H1 (cell line): ENCODE measurements at places on chromosomes 2 and 18. TPM values are rescaled to one million over a fixed set of nuclear protein-coding genes. Genes with fewer than 3 reads are reported as not detected.

DNA sequence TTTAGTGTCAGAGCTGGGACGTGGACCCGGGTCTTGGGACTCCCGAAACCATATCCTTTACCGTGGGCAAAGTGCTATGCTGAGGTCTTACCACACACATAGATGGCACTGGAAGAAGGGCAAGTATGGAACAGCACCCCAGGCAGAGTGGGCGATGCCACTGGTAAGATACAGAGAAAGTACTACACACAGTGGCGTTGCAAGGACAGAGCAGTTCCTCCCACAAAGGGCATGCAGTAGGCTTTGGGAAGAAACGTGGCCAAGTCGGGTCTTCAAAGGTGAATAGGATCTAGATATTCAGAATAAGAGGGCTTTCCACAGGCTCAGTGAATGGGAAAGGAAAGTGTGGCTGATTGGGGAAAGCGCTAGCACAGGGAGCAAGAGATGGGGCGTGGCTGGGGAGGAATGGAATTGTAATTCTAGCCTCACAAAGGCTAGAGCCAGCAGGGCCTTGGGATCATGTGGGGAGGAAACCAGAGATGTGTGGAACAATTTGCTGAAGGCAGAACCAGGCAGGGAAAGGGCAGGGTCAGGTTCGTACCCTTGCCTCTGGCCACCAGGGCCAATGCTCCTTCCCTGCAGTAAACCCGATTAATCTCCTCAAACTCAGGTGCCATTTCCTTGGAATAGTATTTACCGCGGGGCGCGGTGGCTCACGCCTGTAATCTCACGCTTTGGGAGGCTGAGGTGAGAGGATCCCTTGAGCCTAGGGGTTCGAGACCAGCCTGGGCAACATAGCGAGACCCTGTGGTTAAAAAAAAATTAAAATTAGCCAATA, 36.0 kb downstream of the PCBP1 start:
- DNase-seq = peak; percentile 63
- no peaks in the 10 kb centered on the region for H3K36me3 ChIP-seq
- H3K27me3 ChIP-seq = no peaks in the 10 kb centered on the region
- H3K4me3 ChIP-seq = peak overlapping the region; percentile 78

DNA sequence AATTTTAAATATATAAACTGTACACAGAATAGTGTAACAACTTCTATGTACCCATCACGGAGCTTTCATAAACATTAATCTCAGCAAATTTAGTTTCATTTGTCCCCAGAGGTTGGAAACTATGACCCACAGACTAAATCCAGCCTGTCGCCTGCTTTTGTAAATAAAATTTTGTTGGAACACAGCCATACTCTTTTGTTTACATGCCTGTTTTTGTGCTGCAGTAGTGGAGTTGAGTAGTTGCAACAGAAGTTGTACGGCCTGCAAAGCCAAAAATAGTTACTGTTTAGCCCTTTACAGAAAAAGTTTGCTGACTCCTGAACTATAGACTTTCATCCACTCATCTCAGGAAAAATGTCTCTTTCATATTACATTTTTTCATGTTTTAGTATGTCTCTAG, 39.8 kb downstream of the RBM45 start:
- H3K4me3 ChIP-seq = no peak overlapping the region
- H3K27ac ChIP-seq = no peak overlapping the region
- H3K27me3 ChIP-seq = no peaks in the 10 kb centered on the region
- H3K4me1 ChIP-seq = no peaks in the 10 kb centered on the region
- no peak for DNase-seq
- no peaks in the 10 kb centered on the region for H3K36me3 ChIP-seq

DNA sequence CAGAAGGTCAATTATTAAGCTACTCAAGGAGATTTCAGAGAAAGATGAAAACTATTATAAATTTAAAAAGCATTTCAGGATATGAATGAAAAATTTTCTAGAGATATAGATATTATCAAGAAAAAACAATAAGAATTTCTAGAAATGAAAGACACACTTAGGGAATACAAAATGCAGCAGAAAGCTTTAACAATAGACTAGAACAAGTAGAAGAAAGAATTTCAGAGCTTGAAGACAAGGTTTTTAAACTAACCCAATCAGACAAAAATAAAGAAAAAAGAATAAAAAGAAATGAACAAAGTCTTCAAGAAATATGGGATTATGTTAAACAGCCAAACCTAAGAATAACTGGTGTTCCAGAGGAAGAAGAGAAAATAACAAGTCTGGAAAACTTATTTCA, 34.4 kb downstream of the FLACC1 start:
- H3K27ac ChIP-seq = no peak overlapping the region
- H3K36me3 ChIP-seq = no peaks in the 10 kb centered on the region
- no peak for DNase-seq
- H3K4me1 ChIP-seq = no peaks in the 10 kb centered on the region

GRCh38 chr2:7759898-7760297, 842.7 kb downstream of the RNF144A start:
- H3K4me3 ChIP-seq = no peak overlapping the region
- DNase-seq = no peak

DNA sequence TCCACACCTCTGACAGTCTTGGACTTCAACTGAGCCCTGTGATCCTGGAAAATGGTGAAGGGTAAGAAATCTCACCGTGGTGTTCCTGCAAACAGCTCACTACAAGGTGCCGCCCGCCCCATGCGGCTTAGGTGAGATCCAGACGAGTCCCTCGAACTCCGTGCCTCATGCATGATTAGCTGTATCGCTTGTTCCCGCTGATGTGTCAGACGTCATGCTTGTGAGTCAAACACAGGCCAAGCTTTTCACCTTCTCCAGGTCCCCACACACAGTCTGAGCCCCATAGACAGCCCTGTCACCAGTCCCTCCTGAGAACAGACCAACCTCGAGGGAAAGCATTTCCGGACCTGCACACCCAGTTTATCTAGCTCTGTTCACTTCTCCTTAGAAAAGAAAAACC, 740.5 kb downstream of the GALR1 start:
- no peak overlapping the region for H3K4me3 ChIP-seq
- no peaks in the 10 kb centered on the region for H3K27me3 ChIP-seq
- no peaks in the 10 kb centered on the region for H3K4me1 ChIP-seq
- H3K36me3 ChIP-seq = no peaks in the 10 kb centered on the region
- H3K27ac ChIP-seq = no peak overlapping the region

DNA sequence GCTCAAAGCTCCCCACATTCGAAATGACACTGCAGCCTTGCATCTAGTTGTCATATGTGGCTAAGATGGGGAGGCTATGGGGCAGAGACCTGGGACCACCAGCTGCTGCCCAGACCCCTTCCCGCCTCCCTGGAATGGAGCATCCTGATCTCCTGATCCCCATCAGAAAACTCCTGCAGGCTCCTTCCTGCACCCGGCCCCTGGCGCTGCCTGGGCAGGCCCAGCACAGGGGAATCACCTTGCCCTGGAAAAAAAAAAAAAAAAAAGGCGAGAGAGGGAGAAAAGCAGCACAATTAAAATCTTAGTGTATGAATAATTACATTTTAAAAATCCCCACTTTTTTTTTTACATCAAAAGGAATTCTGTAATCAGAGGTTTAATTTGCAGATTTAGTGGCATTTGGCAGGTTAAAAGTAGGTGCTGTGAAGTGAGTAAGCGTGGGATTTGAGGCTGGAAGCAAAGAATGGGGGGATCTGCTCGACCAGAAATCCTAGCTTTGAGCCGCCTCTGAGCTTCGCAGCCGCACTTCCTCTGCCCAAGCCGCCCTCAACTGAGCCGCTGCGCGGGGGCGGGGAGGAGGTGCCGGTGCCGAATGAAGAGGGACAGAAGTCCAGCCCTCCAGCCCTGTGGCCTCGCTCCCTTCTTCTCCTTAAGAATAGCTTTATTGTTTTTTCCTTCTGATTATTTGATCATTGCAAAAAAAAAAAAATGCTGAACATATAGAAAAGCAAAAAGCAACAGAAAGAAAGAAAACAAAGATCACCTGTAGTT, 30.0 kb downstream of the THNSL2 start:
- no peaks in the 10 kb centered on the region for H3K36me3 ChIP-seq
- H3K27me3 ChIP-seq = peaks cover 8% of the 10 kb centered on the region
- H3K4me3 ChIP-seq = peak overlapping the region; percentile 25
- H3K4me1 ChIP-seq = peaks cover 5% of the 10 kb centered on the region

GRCh38 chr2:25009954-25010353, 31.9 kb upstream of the EFR3B start:
- no peaks in the 10 kb centered on the region for H3K4me1 ChIP-seq
- no peak overlapping the region for H3K27ac ChIP-seq
- no peaks in the 10 kb centered on the region for H3K36me3 ChIP-seq
- H3K4me3 ChIP-seq = no peak overlapping the region
- H3K27me3 ChIP-seq = no peaks in the 10 kb centered on the region

GRCh38 chr2:71850306-71850801, 297.3 kb downstream of the CYP26B1 start:
- H3K4me3 ChIP-seq = no peak overlapping the region
- no peaks in the 10 kb centered on the region for H3K4me1 ChIP-seq
- no peak overlapping the region for H3K27ac ChIP-seq
- no peaks in the 10 kb centered on the region for H3K36me3 ChIP-seq
- H3K27me3 ChIP-seq = no peaks in the 10 kb centered on the region

GRCh38 chr2:74653589-74653984, 460 bp upstream of the SEMA4F start:
- peak overlapping the region; percentile 68 for H3K4me3 ChIP-seq
- peaks cover 12% of the 10 kb centered on the region for H3K27me3 ChIP-seq
- DNase-seq = no peak
- peaks cover 4% of the 10 kb centered on the region; the same call in 1 of the 2 replicates for H3K4me1 ChIP-seq
- H3K36me3 ChIP-seq = no peaks in the 10 kb centered on the region

DNA sequence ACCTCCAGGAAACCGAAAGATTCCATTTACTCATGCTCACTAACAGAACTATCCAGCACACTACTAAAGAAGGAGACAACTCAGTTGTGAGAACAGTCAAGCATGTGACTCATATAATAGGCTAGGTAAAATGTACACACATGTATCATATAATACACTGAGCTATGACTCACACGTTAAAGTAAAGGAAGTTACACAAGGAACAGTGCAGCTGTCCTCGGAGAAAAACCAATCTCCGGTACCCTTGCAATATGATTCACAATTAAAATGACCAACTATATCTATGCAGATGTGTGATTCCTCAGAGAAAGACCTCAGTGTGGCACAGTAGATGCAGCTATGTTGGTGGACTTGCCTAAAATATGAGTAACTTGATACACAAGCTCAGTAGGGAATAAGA, 76.5 kb downstream of the STRN start:
- H3K4me1 ChIP-seq = no peaks in the 10 kb centered on the region
- no peak overlapping the region for H3K4me3 ChIP-seq
- H3K27me3 ChIP-seq = no peaks in the 10 kb centered on the region
- no peak for DNase-seq
- H3K36me3 ChIP-seq = no peaks in the 10 kb centered on the region

GRCh38 chr2:222827417-222827816, 33.4 kb upstream of the ACSL3 start:
- no peaks in the 10 kb centered on the region for H3K4me1 ChIP-seq
- no peak overlapping the region for H3K4me3 ChIP-seq
- no peaks in the 10 kb centered on the region for H3K27me3 ChIP-seq
- no peak for DNase-seq
- no peaks in the 10 kb centered on the region for H3K36me3 ChIP-seq
- no peak overlapping the region for H3K27ac ChIP-seq

- DNase-seq = no peak
- H3K36me3 ChIP-seq = no peaks in the 10 kb centered on the region
- no peaks in the 10 kb centered on the region for H3K27me3 ChIP-seq
- H3K27ac ChIP-seq = no peak overlapping the region
These were observed 280.3 kb upstream of the SKOR2 start for GRCh38 chr18:47531717-47532116.

DNA sequence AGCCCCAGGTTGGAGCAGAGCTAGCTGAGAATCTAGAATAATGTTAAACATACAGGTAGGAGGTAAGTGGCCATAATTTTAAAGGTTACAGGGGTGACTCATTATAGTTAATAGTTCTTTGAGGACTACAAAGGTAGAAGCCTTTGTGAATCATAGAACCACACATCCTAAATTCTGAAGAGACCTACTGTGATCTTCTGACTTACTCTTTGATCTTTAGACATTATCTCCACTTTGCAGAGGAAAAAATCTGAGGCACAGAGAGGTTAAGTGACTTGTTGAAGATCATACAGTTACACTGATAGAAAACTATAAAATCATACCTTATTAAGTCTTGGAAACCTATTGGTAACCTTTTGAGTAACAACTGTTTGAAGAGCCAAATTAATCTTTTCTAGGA, 1051.3 kb upstream of the NRXN1 start:
- H3K27ac ChIP-seq = no peak overlapping the region
- H3K36me3 ChIP-seq = no peaks in the 10 kb centered on the region
- no peaks in the 10 kb centered on the region for H3K27me3 ChIP-seq
- DNase-seq = no peak
- no peak overlapping the region for H3K4me3 ChIP-seq

- H3K36me3 ChIP-seq = no peaks in the 10 kb centered on the region
- no peaks in the 10 kb centered on the region for H3K27me3 ChIP-seq
- no peak overlapping the region for H3K4me3 ChIP-seq
- no peak overlapping the region for H3K27ac ChIP-seq
- no peaks in the 10 kb centered on the region for H3K4me1 ChIP-seq
These were observed 33.7 kb upstream of the WDR75 start for GRCh38 chr2:189407281-189408209.

DNA sequence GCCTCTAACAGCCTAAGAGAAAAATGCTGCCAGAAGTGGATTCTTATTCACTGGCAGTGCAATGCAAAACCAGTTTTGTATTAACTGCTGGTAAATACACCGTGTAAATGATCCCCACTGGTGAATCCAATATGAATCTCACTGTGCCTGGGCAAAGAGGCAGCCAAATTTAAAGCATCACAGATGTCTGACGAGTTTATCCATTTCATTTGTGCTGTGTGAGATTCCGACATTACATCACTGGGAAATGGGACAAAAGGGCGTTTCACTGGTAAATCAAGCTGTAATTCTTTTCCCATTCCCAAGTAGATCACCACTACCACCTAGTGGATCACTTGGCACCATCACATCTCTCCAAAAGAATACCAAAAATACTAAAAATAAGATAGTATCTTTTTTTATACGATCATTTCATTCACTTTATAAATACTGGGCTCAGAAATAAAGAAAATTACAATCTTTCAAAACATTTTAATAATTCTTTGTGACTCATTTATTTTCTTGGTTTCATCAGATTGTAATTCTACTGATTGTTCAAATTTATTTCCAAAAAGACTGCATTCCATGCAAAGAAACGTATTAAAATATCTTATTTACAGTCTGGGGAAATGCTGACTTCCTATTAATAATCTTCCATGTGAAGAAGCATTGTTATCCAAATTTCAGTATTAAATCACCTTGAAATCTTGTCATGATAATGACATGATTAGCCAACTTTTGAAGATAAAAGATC, 125.6 kb downstream of the GRB14 start:
- H3K27ac ChIP-seq = no peak overlapping the region
- no peaks in the 10 kb centered on the region for H3K36me3 ChIP-seq
- H3K4me1 ChIP-seq = no peaks in the 10 kb centered on the region
- no peak overlapping the region for H3K4me3 ChIP-seq
- H3K27me3 ChIP-seq = no peaks in the 10 kb centered on the region

The C2orf92 gene
- 3.7 and 5.2 TPM in 2 replicates for total RNA-seq

The HRH4 gene
- not detected in 2 replicates for total RNA-seq

The PLCD4 gene
- total RNA-seq = 0.50 and 0.61 TPM in 2 replicates

The PID1 gene
- total RNA-seq = 2.9 and 3.3 TPM in 2 replicates

The DYSF gene
- 7.1 and 8.5 TPM in 2 replicates for total RNA-seq

The UCN gene
- total RNA-seq = not detected in 2 replicates

The ADCYAP1 gene
- total RNA-seq = not detected in 2 replicates
